ENCODE measurements at places on chromosomes 12 and 14. TPM values are rescaled to one million over a fixed set of nuclear protein-coding genes. Genes with fewer than 3 reads are reported as not detected.

KLRC3 gene
- total RNA-seq = 0.37 TPM

CYP46A1 gene
- not detected for total RNA-seq

FOS gene
- 22.0 TPM for total RNA-seq

TSPAN11 gene
- total RNA-seq = 1.8 TPM

DPPA3 gene
- total RNA-seq = not detected

TSPAN19 gene
- total RNA-seq = not detected

EXOC3L4 gene
- total RNA-seq = not detected

SERPINA3 gene
- total RNA-seq = 0.56 TPM

SCNN1A gene
- total RNA-seq = 1.7 TPM

TOGARAM1 gene
- 8.2 TPM for total RNA-seq

PMCH gene
- total RNA-seq = not detected

ART4 gene
- total RNA-seq = not detected

TAS2R43 gene
- not detected for total RNA-seq

HOXC11 gene
- 1.1 TPM for total RNA-seq

OR4K2 gene
- total RNA-seq = not detected

HOXC5 gene
- total RNA-seq = not detected

FOXM1 gene
- 45.8 TPM for total RNA-seq

SYNDIG1L gene
- total RNA-seq = not detected

MLH3 gene
- 6.6 TPM for total RNA-seq

TMBIM6 gene
- 554 TPM for total RNA-seq

RNF212B gene
- not detected for total RNA-seq

SSTR1 gene
- total RNA-seq = not detected

PLEKHD1 gene
- total RNA-seq = 0.23 TPM

NAV3 gene
- 3.6 TPM for total RNA-seq

RTN1 gene
- total RNA-seq = 5.4 TPM

KRT8 gene
- 20.7 TPM for total RNA-seq

HPD gene
- total RNA-seq = not detected

ACSM4 gene
- total RNA-seq = not detected

IFI27 gene
- total RNA-seq = 2,076 TPM

GARIN6 gene
- total RNA-seq = not detected

KRT85 gene
- total RNA-seq = not detected

ZNF26 gene
- 4.1 TPM for total RNA-seq

KRT6B gene
- not detected for total RNA-seq

ADAMTS20 gene
- total RNA-seq = 0.04 TPM

GDF3 gene
- not detected for total RNA-seq

GPRC5D gene
- not detected for total RNA-seq

TAS2R31 gene
- not detected for total RNA-seq

KRT5 gene
- not detected for total RNA-seq

SLCO1B3 gene
- 2.6 TPM for total RNA-seq

ERP27 gene
- total RNA-seq = not detected

EML5 gene
- total RNA-seq = 0.58 TPM

MFAP5 gene
- total RNA-seq = not detected

SPTB gene
- total RNA-seq = 0.02 TPM

TEAD4 gene
- total RNA-seq = 12.7 TPM

RPGRIP1 gene
- not detected for total RNA-seq

PROX2 gene
- not detected for total RNA-seq

RNASE4 gene
- total RNA-seq = 14.7 TPM

TMEM19 gene
- 47.1 TPM for total RNA-seq

PLD4 gene
- total RNA-seq = not detected

ABCB9 gene
- 6.5 TPM for total RNA-seq

HDAC7 gene
- 10.0 TPM for total RNA-seq

PLEKHG7 gene
- total RNA-seq = not detected

SLC35E3 gene
- total RNA-seq = 0.72 TPM
